ENCODE measurements at places on chromosomes 2 and 18.
A peak's percentile ranks its signal among the peaks of the same experiment; 100 is the strongest.

DNA sequence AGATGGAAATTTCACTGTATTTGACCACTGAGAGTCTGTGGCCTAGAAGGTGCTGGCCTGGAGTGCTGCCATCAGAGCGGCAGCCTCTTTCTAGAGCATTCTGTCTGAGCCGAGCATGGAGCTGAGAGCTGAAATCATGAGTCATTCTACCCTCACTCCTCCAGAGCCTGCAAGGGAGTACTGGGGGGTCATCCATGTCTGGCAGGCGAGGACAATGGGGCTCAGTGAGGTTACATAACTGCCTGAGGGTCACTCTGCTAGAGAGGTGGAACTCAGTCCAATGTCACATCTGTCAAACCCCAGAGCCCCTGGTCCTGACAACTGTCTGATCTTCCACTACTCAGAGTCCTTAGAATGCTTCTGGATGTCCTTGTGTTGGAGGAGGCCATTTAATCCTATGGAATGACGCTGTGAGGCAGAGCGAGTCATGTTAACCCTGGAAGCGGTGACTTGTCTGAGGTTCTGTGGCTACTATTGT lies 65.3 kb downstream of the HAUS1 start:
- H3K27ac ChIP-seq: no peak overlapping the region
- no peaks in the 10 kb centered on the region for H3K27me3 ChIP-seq
- no peaks in the 10 kb centered on the region for H3K4me1 ChIP-seq
- H3K4me3 ChIP-seq: no peak overlapping the region

DNA sequence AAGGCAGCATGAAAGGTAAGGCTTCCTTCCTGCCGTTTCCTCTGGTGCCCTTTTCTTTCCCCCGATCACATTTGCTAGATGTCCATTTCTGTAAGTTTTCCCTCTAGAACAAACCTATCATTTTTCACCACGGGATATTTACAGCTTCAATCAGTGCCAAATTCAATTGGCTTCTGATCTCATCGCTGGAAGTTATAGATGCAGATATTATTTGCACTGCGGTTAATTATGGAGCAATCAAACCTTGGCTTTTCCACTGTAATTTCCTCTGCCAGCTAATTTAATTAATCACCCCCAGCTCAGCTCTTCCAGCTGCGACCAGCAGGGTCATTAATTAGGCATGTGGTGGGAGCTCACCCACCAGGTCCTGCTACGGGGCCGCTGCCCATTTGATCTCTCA lies 86.1 kb downstream of the GBX2 start:
- H3K4me3 ChIP-seq: no peak overlapping the region
- H3K36me3 ChIP-seq: no peaks in the 10 kb centered on the region
- ATAC-seq: no peak

GRCh38 chr18:29540548-29540947 lies 1363.6 kb upstream of the CDH2 start:
- no peaks in the 10 kb centered on the region for H3K4me1 ChIP-seq
- no peak overlapping the region for H3K27ac ChIP-seq
- no peak overlapping the region for H3K4me3 ChIP-seq
- ATAC-seq: no peak
- no peaks in the 10 kb centered on the region for H3K27me3 ChIP-seq

DNA sequence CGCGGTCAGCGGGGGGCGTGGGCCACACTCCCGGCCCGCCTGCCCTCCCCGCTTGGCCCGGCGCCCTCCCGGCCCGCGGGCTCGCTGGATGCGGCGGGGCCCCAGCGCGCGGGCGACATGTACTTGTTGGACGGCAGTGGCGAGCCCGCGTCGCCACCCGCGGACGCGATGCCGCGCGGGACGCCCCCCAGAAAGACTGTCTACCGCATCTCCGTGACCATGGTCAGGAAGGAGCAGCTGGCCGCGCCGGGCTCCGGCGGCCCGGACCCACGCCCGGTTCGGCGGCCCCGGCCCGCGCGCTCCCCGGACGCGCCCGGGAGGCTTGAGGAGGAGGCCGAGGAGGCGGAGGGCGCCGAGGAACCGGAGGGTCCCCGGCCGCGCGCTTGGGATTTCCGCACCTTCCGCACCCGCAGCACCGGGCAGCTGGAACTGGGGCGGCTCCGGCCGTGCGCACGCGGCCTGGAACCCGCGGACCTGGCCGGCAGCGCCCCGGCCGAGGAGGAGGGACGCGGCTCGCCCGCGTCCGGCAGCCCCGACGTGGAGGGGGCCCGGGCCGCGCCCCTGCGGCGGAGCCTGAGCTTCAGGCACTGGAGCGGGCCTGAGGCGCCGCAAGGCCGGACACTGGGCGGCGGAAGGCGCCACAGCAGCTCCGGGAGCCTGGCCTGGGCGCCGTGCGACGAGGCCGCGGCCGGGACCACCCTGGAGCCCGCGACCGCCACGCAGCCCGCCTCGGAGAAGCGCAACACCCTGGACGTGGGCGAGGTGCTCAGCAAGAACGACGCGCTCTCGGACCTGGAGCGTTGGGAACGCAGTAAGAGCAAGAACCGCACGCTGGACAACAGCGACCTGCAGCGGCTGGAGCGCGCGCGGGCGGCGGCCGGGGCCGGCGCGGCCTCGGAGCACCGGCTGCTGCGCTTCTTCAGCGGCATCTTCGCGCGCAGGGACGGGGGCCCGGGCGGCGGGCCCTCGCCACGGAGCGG lies 176.4 kb downstream of the AGAP1 start:
- H3K27ac ChIP-seq: peak overlapping the region; percentile 86
- peak; percentile 77 for ATAC-seq
- H3K4me3 ChIP-seq: peak overlapping the region; percentile 38
- no peaks in the 10 kb centered on the region for H3K27me3 ChIP-seq
- no peaks in the 10 kb centered on the region for H3K36me3 ChIP-seq

- peaks cover 44% of the 10 kb centered on the region for H3K4me1 ChIP-seq
- H3K4me3 ChIP-seq: no peak overlapping the region
- no peak for ATAC-seq
- no peaks in the 10 kb centered on the region for H3K36me3 ChIP-seq
These were observed 159.3 kb downstream of the HDAC4 start for GRCh38 chr2:239241431-239241960.

- H3K27ac ChIP-seq: no peak overlapping the region
- no peaks in the 10 kb centered on the region for H3K36me3 ChIP-seq
- H3K27me3 ChIP-seq: peaks cover 59% of the 10 kb centered on the region
- H3K4me1 ChIP-seq: no peaks in the 10 kb centered on the region
- ATAC-seq: peak; percentile 46
These were observed 32.1 kb upstream of the INSIG2 start for GRCh38 chr2:118056165-118056534.

DNA sequence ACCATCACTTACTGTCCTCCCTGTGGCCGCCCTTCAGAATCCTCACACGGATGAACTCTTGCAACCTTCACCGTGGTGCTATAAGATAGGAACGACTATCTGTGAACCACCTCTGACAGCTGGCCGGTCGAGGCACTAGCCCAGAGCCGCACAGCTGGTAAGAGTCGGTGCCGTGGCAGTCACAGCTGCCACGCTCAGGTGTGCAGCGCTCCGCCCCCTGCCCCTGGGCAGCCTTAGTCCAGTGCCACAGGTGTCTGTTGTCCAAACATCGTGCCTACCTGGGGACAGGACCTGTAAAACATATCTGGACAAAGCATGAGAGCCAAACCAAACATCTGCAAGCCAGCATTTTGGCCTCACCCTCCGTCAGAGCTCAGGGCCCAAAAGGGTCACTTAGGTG lies 55.3 kb upstream of the SALL3 start:
- no peaks in the 10 kb centered on the region for H3K36me3 ChIP-seq
- no peak for ATAC-seq
- no peak overlapping the region for H3K27ac ChIP-seq
- peaks cover 24% of the 10 kb centered on the region for H3K27me3 ChIP-seq

DNA sequence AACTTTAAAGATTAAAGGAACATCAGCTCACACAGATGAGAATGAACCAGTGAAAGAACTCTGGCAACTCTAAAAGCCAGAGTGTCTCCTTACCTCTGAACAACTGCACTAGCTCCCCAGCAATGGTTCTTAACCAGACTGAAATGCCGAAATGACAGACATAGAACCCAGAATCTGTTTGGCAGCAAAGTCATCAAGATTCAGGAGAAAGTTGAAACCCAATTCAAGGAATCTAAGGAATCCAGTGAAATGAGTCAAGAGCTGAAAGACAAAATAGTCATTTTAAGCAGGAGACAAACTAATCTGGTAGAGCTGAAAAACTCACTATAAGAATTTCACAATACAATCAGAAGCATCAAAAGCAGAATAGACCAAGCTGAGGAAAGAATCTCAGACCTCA lies 72.0 kb downstream of the STRADB start:
- no peak for ATAC-seq
- H3K27ac ChIP-seq: no peak overlapping the region
- no peaks in the 10 kb centered on the region for H3K4me1 ChIP-seq
- H3K4me3 ChIP-seq: no peak overlapping the region
- no peaks in the 10 kb centered on the region for H3K27me3 ChIP-seq

GRCh38 chr2:131143803-131144202 lies 38.7 kb downstream of the PLEKHB2 start:
- no peak overlapping the region for H3K4me3 ChIP-seq
- no peaks in the 10 kb centered on the region for H3K27me3 ChIP-seq
- ATAC-seq: no peak
- no peak overlapping the region for H3K27ac ChIP-seq
- no peaks in the 10 kb centered on the region for H3K4me1 ChIP-seq

- no peaks in the 10 kb centered on the region for H3K4me1 ChIP-seq
- no peak overlapping the region for H3K4me3 ChIP-seq
- no peak overlapping the region for H3K27ac ChIP-seq
- no peak for ATAC-seq
- H3K36me3 ChIP-seq: no peaks in the 10 kb centered on the region
- H3K27me3 ChIP-seq: no peaks in the 10 kb centered on the region
These were observed 746.0 kb upstream of the TMEFF2 start for GRCh38 chr2:192940767-192941166.

DNA sequence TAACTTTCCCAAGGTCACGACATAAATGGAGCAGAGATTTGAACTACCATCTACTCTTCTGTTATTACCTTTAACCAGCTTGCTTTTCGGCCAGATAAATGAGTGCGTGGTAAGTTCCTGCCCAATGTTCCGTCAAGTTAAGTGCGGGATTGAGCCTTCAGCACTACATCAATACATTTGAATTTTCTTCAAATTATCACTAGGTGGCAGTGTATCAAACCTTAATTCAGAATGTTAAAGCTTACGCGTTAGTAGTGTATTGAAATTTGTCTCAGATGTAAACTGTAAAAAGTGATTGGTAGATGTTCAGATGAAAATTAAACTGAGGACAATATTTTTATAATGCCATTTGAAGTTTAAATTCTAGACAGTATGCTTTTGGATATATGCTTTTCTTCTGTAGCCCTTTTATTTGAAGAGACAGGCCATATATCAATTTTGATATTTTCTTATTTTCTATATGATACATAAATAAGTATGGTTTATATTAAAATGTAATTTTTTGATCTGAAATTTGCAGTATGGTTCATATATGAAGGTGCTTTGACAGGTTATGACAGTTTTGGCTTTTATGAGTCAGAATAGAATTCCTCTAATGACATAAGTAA lies 681.3 kb downstream of the ADCYAP1 start:
- H3K4me1 ChIP-seq: no peaks in the 10 kb centered on the region
- no peak overlapping the region for H3K27ac ChIP-seq
- no peak overlapping the region for H3K4me3 ChIP-seq
- ATAC-seq: no peak
- peaks cover 9% of the 10 kb centered on the region for H3K27me3 ChIP-seq

DNA sequence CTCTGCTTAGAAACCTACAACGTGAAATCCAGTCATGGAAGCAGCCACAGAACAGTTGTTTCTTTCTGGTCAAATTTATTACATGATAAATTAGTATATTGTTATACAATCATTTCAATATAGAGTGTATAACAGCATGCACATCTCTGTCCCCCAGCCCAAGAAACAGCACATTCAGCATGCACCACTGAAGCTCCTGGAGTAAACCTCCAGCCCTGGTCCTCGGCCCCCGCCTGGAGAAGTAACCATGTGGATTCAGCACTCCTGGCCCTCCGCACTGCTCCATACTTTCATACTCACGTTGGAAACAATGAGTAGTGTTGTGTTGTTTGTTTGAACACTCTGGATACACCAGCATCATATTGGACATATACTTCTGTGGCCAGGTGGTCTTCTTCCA lies 15.3 kb upstream of the ID2 start:
- no peaks in the 10 kb centered on the region for H3K4me1 ChIP-seq
- no peaks in the 10 kb centered on the region for H3K36me3 ChIP-seq
- H3K4me3 ChIP-seq: no peak overlapping the region
- no peaks in the 10 kb centered on the region for H3K27me3 ChIP-seq
- H3K27ac ChIP-seq: no peak overlapping the region

- no peak overlapping the region for H3K4me3 ChIP-seq
- H3K4me1 ChIP-seq: no peaks in the 10 kb centered on the region
- H3K27me3 ChIP-seq: peaks cover 35% of the 10 kb centered on the region
These were observed 736.8 kb upstream of the SALL3 start for GRCh38 chr18:78242806-78243205.

- no peak for ATAC-seq
- H3K36me3 ChIP-seq: no peaks in the 10 kb centered on the region
- peaks cover 31% of the 10 kb centered on the region for H3K4me1 ChIP-seq
- no peak overlapping the region for H3K27ac ChIP-seq
These were observed 1.7 kb upstream of the SMAD2 start for GRCh38 chr18:47932190-47932589.

GRCh38 chr2:201118961-201119854 lies 3.2 kb downstream of the CFLAR start:
- ATAC-seq: no peak
- H3K27me3 ChIP-seq: no peaks in the 10 kb centered on the region

DNA sequence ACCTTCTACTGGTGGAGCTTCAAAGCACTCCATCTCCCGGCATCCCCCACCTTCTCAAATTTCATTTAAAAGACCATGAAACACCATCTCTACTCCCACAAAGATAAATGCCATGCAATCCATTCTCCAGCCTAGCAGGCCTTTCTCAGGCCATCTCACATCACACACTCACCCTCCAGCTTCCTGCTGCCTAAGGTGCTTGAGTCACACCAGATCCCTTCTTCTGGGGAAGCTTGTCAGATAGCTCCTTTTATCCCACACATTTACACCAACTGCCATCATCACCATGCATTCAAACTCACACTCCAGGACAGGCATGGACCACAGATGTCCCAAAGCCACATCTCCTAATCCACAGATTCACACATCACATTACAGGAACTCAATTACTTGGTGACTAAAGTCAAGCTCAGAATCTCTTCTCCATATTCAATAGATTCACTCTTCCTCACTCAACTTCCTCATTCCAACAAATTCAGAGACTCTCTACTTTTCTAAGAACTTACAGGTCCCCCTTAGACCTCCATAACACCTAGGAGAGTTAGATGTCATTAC lies 292.5 kb downstream of the TNS1 start:
- no peak overlapping the region for H3K4me3 ChIP-seq
- peaks cover 25% of the 10 kb centered on the region for H3K4me1 ChIP-seq
- H3K36me3 ChIP-seq: no peaks in the 10 kb centered on the region
- H3K27me3 ChIP-seq: no peaks in the 10 kb centered on the region
- no peak overlapping the region for H3K27ac ChIP-seq

- H3K27me3 ChIP-seq: no peaks in the 10 kb centered on the region
- peaks cover 53% of the 10 kb centered on the region for H3K36me3 ChIP-seq
- no peak overlapping the region for H3K27ac ChIP-seq
- no peak for ATAC-seq
- no peaks in the 10 kb centered on the region for H3K4me1 ChIP-seq
These were observed 307.7 kb upstream of the CCDC68 start for GRCh38 chr18:55266981-55267380.

All from gastroesophageal sphincter (tissue), 4 donors.